CD4-positive, alpha-beta T cell treated with Interleukin-1 beta for 1 hour (primary cell): ENCODE measurements at places on chromosomes 4 and X.

DNA sequence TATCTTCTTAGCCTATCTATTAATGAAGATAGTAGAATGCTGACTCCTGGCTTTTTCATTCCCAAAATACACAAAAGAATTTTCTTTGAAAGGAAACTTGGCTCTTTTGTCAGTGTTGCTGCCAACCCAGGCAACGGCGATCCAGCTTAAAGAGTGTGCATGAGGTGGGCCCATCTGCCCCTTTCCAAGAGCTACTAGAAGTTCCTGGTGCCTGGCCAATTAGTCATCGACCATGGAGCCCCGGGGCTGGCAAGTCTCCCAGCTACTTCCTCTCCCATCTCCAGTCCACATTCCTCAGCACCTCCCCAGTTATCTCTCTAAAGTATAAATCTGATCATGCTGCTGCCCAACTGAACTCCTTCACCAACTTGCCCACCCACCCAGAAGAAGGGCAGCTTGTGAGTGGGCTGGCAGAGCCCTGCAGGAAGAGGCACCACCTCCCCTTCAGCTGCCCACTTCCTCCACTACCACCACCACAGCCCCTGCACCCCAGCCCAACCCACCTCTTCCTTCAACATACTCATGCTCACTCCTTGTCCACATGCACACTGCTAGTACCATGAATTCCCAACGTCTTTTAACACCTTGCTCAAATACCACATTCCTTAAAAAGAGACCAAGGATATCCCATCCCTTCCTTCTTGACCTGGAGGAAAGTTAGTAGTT, 158.2 kb upstream of the MAP3K15 start:
- DNase-seq = no peak

DNA sequence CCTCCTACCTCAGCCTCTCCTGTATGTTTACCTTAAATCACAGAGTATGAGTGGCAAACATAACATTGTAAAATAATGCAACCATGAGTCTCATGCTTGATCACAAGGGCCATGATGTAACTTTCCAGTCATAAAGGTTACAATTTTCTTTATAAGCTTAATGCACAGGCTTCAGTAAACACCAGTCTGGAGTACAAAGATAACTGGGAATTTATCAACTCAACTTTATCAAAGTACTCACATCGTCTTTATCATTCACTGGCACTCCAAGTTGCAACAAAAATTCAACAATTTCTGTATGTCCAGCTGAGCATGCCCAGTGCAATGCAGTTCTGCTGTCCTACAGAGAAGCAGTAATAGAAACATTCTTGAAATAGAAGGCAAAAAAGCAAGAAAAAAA, 2.8 kb downstream of the PSMD10 start:
- no peak for DNase-seq

DNA sequence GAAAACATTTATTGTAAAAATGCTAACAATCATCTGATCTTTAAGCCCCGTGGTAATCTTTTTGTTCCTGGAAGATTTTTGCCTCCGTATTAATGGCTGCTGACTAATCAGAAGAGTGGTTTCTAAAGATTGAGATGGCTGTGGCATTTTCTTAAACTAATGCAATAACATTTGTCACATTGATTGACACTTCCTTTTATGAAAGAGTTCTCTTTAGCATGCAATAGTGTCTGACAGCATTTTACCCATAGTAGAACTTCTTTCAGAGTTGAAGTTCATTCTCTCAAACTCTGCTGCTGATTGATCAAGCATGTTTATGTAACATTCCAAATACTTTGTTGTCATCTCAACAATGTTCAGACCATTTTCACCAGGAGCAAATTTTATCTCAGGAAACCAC, 26.8 kb upstream of the UGT2B4 start:
- DNase-seq = no peak

GRCh38 chr4:145755802-145756201, 75.9 kb downstream of the C4orf51 start:
- no peak for DNase-seq

GRCh38 chr4:162366146-162366545, 202.3 kb upstream of the FSTL5 start:
- DNase-seq = no peak

- no peak for DNase-seq
Observed at GRCh38 chr4:100977746-100978397, 369.5 kb downstream of the PPP3CA start.

- no peak for DNase-seq
Observed at GRCh38 chr4:133592591-133592990, 443.5 kb downstream of the PCDH10 start.

GRCh38 chr4:27429364-27429871, 568.8 kb downstream of the STIM2 start:
- DNase-seq = no peak
